ENCODE measurements at places on chromosomes 13 and 19.
A peak's percentile ranks its signal among the peaks of the same experiment; 100 is the strongest.

DNA sequence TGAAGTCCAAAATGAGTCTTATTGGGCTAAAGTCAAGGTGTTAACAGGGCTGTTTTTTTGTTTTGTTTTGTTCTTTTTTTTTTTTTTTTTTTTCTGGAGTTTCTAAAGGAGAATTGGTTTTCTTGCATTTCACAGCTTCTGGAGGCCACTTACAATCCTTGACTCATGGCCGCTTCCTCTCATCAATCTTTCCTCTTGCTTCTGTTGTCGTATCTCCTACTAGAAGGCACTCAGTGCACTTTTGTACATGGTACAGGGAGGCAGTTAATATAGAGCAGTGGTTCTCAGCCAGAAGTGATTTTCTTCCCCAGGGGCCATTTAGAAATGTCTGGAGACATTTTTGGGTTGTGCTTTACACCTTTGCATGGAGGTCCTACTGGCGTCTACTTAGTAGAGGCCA, 546.6 kb downstream of the DCT start:
- DNase-seq = no peak

DNA sequence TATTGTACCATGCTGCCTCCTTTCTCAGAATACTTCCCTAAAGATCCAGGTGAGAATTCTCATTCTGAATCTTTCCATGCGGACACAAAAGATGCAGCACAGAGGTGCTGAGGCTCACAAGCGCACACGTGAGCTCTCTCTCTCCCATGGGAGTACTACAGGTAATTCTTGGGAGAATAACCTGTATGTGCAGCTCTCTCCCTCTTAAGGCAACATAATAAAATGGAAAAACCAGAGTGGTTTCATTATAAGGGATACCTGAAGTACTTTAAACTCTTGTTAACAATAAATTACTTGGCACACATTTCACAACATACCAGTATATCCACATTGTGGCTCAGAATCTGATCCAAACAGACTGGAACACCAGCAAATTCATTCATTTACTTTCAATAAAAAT, 40.4 kb downstream of the INTS6 start:
- no peak for DNase-seq

GRCh38 chr19:50537769-50538230, 24.1 kb upstream of the ASPDH start:
- DNase-seq = peak; percentile 66

DNA sequence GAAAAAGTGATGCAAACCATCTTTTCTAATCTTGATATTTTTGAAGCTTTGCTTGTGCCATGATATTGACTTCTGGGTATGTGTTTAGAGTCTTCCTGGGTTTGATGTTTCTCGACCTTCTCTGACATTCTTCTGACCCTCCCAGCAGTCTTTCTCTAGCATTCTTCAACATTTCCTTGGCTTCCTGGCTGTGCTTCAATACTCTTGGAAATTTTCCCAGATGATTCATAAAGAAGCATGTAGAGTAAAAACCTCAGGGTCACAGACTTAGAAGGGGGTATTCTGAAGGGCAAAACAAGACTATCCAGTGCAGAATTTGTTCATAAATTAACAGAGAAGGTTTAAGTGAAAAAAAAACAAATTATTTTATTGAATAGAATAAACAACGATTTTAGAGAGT, 946.3 kb upstream of the PCDH9 start:
- no peak for DNase-seq

DNA sequence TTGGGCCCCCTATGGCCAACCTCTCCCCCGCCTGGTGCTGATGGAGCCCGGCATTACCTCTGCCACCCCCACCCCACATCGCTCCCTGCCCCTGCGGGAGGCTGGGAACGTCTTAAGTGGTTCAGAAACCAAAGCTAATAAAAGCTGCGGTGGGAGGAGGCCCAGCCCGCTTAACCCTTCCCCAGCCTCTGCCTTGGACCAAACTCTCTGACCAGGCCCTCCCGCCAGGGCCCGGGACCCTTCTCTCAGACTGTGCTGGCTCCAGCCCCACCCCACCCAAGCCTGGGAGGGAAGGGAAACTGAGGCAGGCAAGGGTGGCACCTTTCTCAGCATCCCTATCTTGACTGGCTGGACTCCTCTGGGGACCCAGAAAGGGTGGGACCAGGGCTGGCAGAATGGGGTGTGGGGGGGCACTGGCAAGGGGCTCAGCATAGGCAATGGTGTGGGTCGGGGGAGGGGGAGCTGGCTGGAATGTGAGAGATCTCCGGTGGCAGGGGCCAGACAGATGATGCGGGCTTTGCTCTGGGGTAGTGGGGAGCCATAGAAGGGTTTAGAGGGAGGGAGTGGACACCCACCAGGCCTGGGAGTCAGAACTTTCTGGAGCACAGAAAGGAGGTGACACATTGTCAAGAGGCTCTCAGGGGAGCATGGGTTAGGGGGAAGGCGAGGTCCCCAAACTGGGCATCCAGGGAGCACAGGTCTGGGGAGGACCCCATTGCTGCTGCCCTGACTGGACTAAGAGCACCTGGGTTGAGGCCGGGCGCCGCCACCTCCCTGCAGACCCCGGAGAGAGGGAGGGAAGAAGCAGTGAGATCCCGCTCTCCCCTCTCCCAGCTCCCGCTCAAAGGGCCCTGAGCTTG, 21.9 kb downstream of the SMIM24 start:
- DNase-seq = no peak

GRCh38 chr19:33724721-33725060, 72.0 kb upstream of the KCTD15 start:
- no peak for DNase-seq

GRCh38 chr13:23516190-23516589, 54.0 kb upstream of the TNFRSF19 start:
- DNase-seq = no peak

DNA sequence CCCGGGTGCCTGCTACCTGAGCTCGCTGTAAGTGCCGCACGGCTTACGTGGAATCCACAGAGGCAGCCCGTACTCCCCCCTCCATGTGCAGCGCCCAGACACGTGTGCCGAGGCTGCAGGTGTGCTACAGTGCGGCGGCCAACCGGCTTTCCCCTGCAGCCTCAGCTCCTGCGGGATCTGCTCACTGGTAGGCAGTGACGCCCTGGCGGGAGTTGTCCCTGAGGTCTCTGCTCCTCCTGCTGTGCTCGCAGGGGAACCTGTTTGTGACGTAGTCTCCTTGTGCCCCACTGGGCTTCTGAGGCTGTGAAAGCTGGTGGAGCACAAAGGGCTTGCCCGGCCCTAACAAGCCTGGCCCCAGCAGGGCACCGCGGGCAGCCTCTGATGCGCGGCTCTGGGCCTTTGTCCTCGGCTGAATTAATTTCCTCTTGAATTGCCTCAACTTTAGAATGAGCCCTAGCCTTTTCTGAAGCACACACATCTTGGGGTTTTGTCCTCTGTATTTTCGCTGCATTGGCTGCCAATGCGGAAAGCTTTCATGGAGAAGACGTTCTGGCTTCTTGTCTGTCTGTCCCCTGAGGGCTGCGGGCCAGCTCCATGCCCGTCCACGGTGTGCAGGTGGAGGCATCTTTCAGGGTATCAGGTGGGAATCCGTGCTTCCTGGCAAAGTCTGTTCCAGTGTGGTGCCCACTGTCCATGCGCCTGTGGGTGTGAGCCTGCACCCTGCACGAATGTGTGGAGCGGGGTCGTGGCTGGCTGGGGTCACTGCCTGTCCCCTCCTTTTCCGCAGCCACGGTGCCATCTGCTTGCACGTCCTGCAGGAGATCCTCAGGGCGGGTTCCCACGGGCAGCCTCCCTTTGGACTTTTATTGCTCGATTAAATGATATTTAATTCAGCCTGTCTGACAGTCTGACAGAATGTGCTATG, 77.3 kb upstream of the MCF2L start:
- no peak for DNase-seq

- peak; percentile 81 for DNase-seq
Observed at GRCh38 chr13:112722433-112723263, 32.8 kb downstream of the ATP11A start.

GRCh38 chr13:76067850-76068249, 431.7 kb downstream of the LMO7 start:
- no peak for DNase-seq

DNA sequence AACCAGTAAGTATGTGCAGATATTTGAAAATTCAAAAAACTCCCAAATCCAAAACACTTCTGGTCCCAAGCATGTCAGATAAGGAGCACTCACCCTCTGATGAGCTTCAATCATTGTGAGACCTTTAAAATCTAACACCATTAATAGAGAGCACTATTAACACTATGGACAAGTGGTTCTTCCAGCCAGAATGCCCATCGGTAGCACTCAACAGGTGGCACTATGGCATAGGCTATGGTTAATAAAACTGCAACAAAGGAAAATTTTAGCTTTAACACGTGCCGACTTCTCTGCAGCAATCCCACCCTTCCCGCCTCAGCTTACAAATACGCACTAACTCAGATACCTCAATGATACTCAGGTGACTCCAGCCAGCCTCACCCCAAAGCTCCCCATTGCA, 62.3 kb downstream of the COL4A2 start:
- DNase-seq = no peak

DNA sequence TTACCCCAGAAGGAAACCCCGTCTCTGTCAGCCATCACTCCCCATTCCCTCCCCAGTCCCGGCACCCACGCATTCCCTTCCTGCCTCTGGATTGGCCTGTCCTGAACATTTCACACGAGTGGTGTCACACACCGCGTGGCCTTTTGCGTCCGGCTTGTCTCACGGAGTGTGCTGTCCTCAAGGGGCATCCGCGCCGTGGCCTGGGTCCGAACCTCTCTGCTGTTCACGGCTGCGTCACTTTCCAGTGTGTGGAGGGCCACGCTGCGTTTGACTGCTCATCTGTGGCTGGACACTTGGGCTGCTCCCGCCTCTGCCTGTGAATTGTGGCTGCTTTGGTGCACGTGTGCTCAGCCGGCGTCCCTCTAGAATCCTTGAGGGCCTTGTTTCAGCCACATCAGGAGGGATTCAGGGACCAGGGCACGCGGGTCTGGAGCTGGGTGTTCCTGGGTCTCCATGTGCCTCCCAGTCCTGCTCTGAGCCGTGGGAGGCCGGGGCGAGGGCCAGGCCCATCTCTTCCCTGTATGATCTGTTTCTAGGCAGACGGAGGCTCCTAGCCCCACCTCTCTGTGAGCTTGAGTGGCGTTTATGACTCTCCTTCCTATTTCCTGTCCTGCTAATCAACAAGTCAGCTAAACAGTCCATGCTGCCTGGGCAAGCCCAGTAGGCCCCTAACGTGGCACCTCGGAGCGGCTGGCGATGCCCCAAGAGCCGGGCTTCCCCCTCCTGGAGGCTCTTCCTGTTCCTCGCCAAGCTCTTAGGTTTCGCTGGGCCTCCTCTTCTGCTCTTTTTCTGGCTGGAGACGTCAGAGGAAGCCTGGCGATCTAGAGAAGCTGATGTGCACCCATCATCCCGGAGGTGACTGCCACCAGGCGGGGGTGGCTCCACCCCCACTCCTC, 8.1 kb downstream of the STK11 start:
- DNase-seq = peak; percentile 92

- no peak for DNase-seq
Observed at GRCh38 chr19:31114585-31114984, 234.7 kb downstream of the TSHZ3 start.

GRCh38 chr19:32598022-32598421, 17.0 kb downstream of the PDCD5 start:
- no peak for DNase-seq

- DNase-seq = no peak
Observed at GRCh38 chr13:30720172-30720869, 15.0 kb upstream of the ALOX5AP start.

DNA sequence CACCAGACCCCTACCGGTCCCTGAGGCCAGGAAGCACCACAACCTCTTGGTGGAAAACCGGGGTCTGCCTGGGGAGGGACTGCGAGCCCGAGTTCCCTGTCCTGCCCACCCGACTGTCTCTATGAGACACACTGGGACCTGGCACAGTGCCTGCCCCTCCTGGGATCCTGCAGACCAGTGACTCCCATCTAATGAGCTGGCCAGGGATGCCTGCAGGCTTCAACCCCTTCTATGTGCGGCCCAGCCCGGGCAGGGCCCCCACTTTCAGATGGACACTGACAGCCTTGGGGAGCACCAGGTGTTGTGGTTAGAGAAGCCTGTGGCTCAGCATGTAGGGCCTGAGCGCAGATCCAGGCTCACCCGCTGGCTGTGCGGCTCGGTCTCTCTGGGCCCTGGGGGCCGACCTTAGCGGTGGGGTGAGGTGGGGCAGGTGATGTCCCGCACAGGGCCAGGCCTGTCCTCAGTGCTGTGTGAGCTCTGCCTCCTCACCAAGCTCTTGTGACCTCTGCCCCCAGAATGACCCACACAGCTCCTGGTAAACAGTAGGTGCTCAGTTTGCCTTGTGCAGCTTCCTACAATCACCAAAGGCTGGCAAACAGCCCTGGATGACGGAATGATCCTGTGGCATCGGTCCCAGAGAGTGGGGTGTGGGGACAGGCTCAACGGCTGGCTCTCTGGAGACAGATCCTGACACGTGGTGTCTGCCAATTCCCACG, 17.9 kb upstream of the CACTIN start:
- DNase-seq = no peak

DNA sequence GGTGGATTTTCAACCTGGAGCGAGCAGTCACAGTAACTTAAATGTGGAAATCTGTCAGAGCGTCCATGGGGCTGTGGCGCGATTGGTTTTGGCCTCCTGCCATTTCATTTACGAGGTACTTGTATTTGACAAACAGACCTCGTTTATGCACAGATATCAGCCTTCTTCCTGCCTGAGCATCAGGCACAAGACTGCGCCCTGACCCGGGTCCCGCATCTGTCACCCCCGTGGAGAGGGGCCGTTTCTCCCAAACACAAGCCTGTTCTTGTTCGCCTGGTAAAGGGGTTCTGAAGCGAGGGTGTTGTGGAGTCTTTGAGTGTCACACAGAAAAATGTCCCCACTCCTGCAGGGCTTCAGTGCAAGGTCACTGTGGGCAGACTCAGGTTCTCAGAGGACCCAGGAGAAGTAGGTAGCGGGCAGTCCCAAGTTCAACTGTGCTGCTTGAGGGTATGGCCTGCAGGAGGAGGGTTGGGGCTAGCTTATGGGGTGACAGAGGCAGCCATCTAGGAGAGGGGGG, 202.3 kb downstream of the URI1 start:
- DNase-seq = no peak

DNA sequence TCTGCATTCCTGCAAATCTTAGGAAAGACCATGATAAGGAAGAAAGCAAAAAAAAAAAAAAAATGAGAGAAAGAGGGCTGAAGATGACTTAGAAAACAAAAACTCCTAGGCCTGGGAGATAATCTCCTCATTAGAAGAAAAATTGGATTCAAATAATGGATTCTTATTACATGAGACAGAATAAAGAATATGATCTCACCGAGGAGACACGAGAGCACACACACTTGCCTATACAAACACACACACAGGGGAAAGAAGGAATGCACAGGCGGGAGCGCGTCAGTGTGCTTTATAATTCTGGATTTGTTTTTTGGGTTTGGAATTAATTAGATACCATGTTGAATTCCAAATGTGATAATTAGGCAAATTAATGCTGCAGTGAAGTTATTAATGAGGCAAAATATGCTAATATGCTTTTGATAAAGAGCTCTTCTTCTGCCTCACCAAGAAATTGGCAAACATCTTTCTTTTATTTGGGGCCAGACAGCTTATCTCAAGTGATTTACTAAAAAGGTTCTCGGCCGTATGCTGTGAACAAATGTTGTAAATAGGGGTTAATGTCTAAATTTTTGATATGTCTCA, 36.1 kb upstream of the PCDH8 start:
- DNase-seq = no peak

Measured in pulmonary artery endothelial cell (primary cell).